ENCODE measurements at places on chromosomes 16 and 17.

DNA sequence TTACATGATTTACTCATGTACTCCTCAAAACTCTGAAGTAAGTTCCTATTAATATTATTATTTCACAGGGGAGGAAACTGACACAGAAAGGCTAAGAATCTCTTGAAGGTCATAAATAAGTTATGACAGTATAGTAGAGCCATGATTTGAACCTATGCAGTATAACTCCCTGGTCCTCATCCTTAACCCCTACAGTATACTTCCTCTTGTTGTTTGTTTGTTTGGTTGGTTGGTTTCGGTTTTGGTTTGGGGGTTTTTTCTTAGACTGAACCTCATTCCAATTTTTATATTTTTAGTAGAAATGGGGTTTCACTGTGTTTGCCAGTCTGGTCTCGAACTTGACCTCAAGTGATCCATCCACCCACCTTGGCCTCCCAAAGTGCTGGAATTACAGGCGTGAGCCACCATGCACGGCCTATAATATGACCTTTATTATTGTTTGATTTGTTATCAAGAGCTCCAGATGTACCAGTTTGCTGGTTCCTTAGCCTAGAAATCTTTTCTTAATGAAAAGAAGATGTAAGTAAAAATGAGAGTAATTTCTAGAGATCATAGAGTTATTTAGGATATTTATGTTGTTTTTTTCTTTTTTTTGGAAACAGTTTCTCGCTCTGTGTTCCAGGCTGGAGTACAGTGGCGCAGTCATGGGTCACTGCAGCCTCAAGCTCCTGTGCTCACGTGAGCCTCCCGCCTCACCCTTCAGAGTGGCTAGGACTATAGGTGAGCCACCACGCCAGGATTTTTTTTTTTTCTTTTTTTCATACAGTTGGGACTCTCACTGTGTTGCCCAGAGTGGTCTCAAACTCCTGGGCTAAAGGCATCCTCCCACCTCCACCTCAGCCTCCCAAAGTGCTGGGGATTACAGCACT is 4.8 kb downstream of the PRR11 start:
- DNase-seq: peak; percentile 17

- DNase-seq: no peak
Measured at GRCh38 chr17:17736205-17737183, 55.2 kb downstream of the RAI1 start.

DNA sequence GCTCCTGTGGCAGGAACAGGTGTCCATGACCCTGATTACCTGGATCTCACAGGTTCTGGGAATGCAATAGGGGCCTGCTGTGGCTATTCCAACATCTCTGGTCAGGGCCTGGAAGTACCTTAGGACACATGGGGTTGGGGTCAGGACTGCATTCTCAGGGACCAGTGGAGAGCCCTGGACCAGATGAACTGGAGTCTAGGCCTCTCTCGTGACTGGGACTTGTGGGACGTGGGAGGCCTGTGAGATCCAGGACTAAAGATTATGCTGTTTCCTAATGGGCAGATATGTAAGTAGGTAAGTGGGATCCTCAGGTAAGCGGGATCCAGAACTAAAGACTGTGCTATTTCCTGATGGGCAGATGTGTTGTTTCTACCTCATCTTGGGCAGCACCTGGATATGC is 16.2 kb upstream of the CD300A start:
- DNase-seq: no peak

DNA sequence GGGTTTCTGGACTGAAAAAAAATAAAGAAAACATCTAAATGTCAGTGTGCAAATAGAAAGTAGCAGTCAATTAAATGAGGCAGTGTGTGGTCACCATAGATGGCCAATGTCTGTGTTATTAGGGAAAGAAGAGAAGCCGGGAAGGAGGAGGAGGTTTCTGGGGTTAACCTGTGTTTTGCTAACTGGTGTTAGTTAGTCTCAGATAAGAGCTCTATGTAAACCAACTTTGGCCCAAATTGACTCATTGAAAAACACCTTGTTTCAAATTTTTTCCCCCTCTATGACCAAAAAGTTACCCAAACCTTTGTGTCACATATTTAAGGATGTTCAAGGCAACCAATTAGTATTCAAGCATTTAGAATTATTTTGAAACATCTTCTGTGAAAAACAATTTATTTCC is 530.9 kb downstream of the MAF start:
- no peak for DNase-seq

DNA sequence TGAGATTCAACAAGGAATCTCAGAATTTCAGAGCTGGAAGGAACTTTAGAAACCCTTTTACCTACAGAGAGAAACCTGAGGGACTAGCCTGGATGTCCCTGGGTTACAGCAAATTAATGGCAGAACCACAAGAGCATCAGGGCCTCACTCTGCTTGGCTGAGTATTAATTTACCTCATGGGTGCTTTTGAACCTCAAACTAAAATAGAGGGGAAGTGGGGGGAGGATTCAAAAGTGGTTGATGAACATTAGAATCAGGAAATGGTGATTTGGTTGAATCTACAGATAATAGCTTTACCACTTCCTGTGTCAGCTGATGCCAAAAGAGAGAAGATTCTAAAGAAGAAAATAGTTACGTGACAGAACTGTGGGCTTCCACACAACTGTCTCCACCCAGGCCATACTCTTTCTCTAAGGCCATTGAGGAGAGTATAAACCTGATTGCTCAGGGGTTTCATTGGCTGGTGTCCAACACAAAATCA is 11.3 kb upstream of the SKAP1 start:
- DNase-seq: no peak

DNA sequence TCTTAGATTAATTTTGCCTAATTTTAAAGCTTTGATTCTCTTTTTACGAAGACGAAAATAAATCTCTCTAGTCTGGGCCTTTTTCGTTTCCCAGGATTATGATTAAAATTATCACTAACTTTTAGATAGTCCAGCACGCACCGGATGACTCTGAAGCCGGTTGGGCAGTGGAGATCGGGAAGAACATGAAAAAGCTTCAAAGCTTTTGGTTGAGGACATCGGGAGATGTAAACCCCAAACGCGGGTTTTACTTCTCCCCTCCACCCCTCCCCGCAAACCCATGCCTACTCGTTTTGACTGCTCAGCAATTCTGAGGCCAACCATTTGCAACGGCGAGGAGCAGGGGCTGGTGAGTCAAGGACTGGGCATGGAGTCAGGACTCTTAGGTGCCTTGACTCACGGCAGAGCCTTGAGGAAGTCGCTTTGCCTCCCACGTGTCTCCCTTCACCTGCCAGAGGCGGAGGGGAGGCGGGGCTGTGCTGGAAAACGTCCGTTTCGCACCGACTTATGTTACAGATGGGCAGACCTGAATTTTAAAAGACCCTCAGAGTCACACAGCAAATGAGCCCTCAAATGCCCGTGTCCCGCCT is 989 bp upstream of the DUSP14 start:
- peak; percentile 93 for DNase-seq

Measured in DMS53 (cell line).